Globus pallidus (tissue), 1 donor: ENCODE measurements at places on chromosomes 6 and 20.

DNA sequence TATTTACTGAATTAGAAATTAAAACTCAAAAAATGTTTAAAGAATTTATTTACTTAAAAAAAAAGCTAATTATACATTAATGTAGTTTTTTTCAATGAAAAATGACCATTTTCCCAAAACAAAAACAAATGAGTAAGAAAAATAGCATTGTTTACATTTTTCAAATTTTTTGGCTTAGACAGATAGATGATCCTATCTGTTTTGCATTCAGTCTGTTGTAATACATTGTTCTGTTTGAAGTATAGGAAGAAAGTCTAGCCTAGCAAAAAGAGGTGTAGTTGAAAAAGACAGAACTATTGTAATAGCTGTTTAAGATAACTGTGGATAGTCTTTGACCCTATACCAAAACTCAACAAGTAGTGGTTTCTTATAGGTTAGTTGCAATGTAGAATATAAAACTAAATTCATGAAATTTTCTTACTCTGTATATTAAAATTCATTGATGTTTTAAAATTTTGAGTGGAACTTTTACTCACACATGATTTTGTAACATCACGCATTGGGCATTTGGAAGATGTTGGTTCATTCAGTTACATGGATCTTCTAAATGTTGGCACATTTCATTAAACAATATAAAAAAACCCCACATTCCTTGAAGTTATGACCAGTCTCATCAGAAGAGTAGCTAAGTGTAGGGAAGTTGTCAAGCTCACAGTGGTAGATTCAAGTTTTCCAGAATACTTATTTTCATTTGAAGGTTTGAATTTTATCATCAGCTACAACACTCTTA lies 62.0 kb downstream of the KCNS1 start:
- no peak for DNase-seq

GRCh38 chr20:13877793-13878192 lies 93.0 kb downstream of the NDUFAF5 start:
- peak; percentile 12 for DNase-seq

DNA sequence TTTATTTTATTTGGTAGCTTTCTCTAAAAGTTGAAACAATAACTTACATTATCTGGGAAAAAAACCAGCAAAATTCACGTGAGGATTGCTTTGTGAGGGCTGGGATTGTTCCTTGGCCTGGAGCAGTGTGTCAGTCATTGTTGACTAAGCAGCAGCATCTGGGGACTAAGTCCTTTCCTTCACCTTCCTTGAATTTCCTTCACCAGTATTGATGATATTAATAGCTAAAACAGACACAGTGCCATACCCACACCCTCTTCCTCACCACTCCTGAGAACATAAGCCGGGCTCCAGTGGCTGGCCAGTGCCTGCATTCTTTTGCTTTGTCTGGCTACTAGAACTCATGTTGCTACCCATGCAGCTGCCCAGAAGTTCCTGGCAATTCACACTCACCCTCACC lies 23.7 kb downstream of the PLCB1 start:
- DNase-seq = no peak

DNA sequence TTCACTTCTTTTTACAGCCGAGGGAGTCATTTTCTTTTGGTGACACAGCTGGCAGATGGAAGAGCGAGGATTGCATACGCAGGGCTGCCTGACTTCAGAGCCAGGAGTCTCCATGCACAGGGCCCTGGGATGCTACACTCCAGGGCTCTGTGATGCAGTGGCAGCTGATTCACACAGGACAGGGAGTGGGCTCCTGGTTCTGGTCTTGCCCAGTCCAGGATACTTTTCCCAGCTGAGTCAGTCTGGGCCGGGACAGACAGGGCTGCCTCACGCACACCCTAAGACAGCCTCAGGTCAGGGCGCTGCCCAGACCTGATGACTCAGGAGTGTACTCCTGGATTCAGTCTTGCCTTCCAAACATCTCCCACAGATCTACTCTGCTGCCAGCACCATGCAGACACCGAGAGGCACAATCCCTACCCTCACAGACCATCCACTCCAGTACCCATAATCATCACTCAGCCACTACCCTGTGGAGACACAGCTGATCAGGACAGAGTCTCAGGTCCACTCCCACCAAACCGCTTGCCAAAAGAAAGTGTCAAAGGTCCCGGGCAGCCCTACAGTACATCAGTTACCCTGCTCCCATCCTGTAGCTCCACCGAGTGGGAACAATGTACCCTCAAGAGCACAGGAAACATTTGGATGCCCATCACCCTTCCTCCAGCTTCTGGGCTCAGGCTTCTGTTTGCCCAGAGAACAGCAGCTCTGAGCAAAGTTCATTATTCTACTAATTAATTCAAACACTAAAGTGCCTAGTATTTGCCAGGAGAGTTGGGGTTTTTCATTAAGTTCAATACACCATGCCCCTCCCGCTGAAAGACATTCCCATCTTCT lies 11.5 kb downstream of the SDC4 start:
- DNase-seq = no peak

DNA sequence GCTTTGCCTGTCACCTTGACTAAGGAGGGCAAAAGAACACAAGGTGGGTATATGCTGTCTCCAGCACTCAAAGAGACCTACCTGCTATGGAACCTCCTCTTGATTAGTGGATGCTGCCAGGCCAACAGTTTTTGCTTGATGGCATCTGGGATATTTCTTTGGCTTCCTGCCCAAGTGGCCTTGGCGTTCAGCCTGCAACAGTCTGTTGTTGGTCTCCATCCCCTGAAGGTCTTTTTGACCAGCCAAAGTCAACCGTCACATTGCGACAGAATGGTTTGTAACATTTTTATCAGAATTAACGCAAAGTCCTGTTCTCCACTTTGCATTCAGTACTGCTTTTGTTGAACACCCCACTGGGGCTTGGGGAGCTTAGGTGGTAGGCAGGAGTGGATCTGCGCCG lies 37.1 kb downstream of the SERPINB1 start:
- DNase-seq = no peak

GRCh38 chr6:37122861-37123260 lies 47.1 kb upstream of the PIM1 start:
- no peak for DNase-seq

- DNase-seq = no peak
These were observed 24.6 kb downstream of the GGTLC1 start for GRCh38 chr20:23963941-23964340.

GRCh38 chr20:41034239-41034638 lies 5.6 kb downstream of the TOP1 start:
- DNase-seq = no peak

GRCh38 chr6:138422861-138423260 lies 18.8 kb downstream of the HEBP2 start:
- DNase-seq = no peak

DNA sequence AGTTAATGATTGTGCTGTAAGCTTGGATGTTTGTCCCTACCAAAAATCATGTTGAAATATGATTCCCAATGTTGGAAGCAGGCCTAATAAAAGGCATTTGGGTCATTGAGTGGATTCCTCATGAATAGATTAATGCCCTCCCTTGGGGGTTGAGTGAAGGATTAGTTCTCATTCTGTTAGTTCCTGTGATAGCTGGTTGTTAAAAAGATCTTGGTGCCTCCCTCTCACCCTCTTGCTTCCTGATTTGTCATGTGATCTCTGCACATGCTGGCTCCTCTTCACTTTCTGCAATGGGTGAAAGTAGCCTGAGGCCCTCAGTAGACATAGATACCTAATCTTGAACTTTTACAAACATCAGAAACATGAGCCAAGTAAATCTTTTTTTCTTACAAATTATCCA lies 115.6 kb upstream of the HCRTR2 start:
- no peak for DNase-seq

GRCh38 chr20:1664911-1665310 lies 7.3 kb upstream of the SIRPG start:
- DNase-seq = no peak

DNA sequence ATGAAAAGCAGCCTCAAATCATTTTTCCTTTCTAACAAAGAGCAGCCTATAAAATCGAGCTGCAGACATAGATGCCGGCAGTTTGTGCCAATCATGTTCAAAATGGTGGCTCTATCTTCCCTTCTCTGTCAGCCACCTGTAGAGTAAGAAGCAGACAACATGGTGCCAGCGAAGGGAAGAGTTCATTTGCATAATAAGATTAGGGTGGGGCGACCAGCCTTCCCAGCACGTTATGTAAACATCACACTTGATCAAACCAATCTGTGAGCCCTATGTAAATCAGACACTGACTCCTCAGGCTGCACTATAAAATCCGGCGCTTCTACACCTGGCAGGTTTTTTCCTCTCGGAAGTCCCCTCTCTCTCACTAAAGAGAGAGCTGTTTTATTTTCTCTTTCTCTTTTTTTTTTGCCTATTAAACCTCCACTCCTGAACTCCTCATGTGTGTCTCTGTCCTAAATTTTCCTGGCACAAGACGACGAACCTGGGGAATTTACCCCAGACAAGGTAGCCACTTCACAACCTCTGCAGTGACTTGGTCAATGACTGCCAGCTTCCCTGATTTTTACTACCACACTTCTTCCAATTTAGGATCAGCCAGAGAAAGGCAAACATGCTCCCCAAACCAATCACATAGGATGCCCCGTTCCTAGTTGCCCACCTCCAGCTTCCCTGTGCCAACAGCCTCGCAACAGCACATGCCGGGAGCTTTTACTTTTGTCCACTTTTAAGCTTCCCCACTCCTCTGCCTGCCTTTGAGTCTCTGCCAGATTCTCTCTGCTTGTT lies 12.9 kb downstream of the TPMT start:
- DNase-seq = no peak

DNA sequence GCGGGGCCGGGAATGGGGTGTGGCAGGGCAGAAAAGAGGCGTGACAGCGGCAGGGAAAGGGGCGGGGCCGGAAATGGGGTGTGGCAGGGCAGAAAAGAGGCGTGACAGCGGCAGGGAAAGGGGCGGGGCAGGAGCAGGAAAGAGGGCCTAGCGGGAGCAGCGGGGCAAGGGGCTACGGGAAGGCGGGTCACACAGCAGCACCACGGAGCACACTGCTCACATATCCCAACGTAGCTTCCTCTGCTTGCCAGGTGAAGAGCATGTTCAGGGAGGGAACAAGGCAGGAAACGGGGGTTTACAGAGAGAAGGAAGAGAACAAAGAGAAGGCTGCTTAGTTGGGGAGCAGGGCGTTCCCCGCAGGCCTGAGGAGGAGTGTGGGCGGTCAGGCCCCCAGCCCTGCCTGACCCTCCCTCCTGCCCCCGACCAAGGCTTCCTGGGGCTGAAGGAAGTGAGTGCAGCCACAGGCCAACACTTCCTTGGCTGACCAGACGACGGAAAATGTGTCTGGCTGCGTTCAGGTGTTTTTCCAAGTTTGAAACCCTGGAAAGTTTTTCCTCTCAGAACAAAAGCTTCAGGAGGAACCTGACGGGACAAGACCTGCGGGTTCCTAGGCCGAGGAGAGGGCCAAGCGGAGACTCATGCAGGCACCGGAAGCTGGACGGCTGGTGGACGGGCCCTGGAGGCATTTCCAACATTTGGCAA lies 13.8 kb downstream of the UCKL1 start:
- no peak for DNase-seq
